CD4-positive, alpha-beta T cell (primary cell): ENCODE measurements at places on chromosomes 1 and 21. TPM values are rescaled to one million over a fixed set of nuclear protein-coding genes. Genes with fewer than 3 reads are reported as not detected.

DNA sequence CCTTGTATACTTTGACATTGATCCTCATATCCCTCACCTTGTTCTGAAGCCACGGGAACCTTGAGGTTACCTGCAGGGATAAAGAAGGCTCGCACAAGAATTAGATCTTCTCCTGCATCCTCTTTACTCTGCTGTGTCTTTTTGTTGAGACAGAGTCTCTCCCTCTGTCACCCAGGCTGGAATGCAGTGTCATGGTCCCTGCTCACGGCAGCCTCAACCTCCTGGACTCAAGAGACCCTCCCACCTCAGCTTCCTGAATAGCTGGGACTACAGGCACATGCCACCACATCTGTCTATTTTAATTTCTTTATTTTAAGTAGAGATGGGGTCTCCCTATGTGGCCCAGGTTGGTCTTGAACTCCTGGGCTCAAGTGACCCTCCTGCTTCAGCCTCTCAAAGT lies 134.7 kb downstream of the PTPRC start:
- DNase-seq = no peak
- no peak overlapping the region for H3K27ac ChIP-seq
- H3K4me3 ChIP-seq = no peak overlapping the region
- peaks cover 3% of the 10 kb centered on the region for H3K4me1 ChIP-seq
- H3K27me3 ChIP-seq = no peaks in the 10 kb centered on the region
- H3K36me3 ChIP-seq = no peaks in the 10 kb centered on the region

The S100A3 gene
- total RNA-seq = not detected

The MSH4 gene
- total RNA-seq = 0.25 TPM

DNA sequence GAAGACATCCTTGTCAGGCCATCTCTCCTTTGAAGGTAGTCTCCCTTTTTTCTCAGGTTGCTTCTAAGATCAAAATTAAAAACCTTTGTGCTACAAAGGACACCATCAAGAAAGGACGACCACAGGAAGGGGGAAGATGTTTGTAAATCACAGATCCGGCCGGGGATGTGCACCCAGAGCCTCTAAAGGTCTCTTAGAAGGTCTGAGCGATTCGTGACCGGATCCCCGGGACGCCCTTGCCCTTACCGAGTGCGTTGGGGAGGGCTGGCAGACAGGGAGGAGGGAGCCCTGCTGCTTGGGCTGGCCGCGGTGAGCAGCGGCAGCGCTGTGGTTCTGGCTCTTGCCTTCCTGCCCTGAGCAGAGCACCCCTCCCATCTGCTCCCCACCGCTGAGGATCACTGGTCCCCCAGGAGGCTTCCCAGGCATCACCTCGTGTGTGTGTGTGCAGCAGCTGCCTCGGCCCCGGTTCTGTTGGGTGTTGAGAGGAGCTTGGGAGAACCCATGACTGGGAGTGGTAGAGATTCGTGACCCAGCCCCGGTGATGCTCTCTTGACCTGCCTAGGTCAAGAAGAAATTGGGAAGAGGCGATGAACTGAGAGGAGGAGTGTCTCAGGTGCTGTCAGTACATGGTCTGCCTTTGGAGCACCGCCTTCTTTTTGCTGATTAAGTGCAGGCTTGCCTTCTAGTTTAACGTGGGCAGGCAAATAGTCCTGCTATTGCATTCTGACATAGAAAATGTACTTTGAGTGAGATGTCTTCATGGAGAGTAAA lies 34.5 kb downstream of the AGPAT3 start:
- H3K36me3 ChIP-seq = peaks cover 18% of the 10 kb centered on the region
- DNase-seq = no peak
- no peak overlapping the region for H3K4me3 ChIP-seq
- H3K4me1 ChIP-seq = peaks cover 10% of the 10 kb centered on the region

DNA sequence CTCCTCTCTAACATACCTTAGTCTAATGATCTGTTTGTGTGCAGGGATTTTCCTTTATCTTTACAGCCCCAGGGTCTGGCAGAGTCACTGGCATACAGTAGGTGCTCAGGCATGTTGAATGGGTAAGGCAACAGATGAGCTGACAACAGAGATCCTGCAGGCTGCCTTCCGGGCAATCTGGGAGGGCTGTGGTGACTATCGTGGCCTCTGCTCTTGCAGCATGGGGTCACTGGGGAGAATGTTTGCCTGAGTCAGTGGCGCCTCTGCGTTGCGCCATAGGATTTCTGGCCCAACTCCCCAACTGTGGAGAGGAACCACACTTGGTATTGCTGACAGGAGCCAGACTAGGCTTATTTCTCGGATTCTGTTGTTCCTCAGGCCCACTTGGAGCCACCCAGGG lies 93.8 kb downstream of the LAMC2 start:
- no peak overlapping the region for H3K27ac ChIP-seq
- peaks cover 5% of the 10 kb centered on the region for H3K4me1 ChIP-seq
- H3K4me3 ChIP-seq = no peak overlapping the region
- no peak for DNase-seq

- no peak overlapping the region for H3K27ac ChIP-seq
- H3K27me3 ChIP-seq = no peaks in the 10 kb centered on the region
- no peak overlapping the region for H3K4me3 ChIP-seq
Measured at GRCh38 chr1:175095978-175096607, 28.5 kb downstream of the TNN start.

DNA sequence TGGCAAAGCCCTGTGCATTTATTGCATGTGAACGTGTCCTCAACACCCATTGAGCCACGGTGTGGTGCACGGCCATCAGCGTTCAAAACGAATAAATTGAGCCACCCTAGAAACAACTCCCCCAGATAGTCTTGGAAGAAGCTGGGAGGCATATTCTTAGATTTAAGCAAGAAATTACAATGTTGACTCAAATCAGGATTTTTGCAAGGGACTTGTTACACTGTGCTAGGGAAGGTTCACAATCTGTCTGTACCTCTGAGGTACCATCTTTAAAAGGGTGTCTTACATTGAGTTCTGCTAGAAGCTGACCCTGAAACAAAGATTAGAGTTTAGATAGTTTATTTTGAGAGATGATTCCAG lies 16.2 kb downstream of the CD247 start:
- peaks cover 97% of the 10 kb centered on the region for H3K4me1 ChIP-seq
- H3K36me3 ChIP-seq = peaks cover 78% of the 10 kb centered on the region

The ZNF695 gene
- not detected for total RNA-seq

The ZNF593OS gene
- total RNA-seq = not detected

- no peak for DNase-seq
- H3K4me1 ChIP-seq = no peaks in the 10 kb centered on the region
- no peaks in the 10 kb centered on the region for H3K27me3 ChIP-seq
- H3K36me3 ChIP-seq = no peaks in the 10 kb centered on the region
Measured at GRCh38 chr1:219099307-219099706, 74.4 kb upstream of the LYPLAL1 start.

DNA sequence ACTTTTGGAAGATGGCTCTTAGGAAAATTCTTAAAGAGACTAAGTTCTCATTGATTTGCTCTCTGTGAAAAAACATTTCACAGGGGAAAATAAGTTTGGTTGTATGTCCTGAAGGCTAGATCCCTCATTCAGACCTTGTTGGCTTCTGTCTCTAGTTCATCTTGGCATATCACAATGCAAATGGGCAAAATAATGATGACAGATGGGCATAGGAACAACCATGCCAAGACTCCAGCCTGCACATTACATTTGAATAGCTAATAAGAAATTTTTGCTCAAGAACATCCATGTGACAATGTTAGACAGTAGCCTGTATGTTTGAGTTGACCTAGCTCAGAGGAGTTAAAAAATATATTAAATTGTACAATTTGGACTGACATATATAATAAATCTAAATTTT lies 292.9 kb downstream of the PLA2G4A start:
- H3K4me1 ChIP-seq = no peaks in the 10 kb centered on the region
- no peaks in the 10 kb centered on the region for H3K36me3 ChIP-seq
- no peaks in the 10 kb centered on the region for H3K27me3 ChIP-seq
- H3K4me3 ChIP-seq = no peak overlapping the region
- no peak overlapping the region for H3K27ac ChIP-seq

GRCh38 chr1:76330991-76331603 lies 256.6 kb downstream of the ST6GALNAC3 start:
- H3K4me1 ChIP-seq = no peaks in the 10 kb centered on the region
- no peak overlapping the region for H3K4me3 ChIP-seq
- no peak overlapping the region for H3K27ac ChIP-seq
- no peaks in the 10 kb centered on the region for H3K36me3 ChIP-seq
- H3K27me3 ChIP-seq = no peaks in the 10 kb centered on the region
- no peak for DNase-seq

DNA sequence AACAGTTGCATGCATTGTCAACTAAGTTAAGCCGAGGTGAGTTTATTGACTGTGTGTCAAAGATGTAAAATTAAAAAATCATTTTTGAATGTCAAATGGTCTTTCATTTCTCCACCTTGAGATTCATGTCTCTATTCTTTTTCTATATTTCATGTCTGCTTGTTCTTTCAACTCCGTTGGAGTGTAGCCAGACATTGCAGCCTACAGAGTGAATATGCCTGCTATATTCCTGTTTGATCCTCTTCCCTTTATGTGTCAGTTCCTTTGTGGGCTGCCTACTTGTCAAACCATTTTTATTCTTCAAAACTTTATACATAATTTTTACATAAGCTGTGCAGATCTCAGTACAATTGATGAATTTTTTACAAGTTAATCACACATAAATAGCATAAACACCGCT lies 1325.8 kb upstream of the PRMT6 start:
- no peaks in the 10 kb centered on the region for H3K4me1 ChIP-seq
- no peaks in the 10 kb centered on the region for H3K27me3 ChIP-seq
- no peak overlapping the region for H3K27ac ChIP-seq
- no peaks in the 10 kb centered on the region for H3K36me3 ChIP-seq
- H3K4me3 ChIP-seq = no peak overlapping the region

The AIM2 gene
- total RNA-seq = 0.74 TPM

- H3K27me3 ChIP-seq = no peaks in the 10 kb centered on the region
- H3K27ac ChIP-seq = no peak overlapping the region
- H3K4me1 ChIP-seq = no peaks in the 10 kb centered on the region
Measured at GRCh38 chr1:15492596-15492995, 16.7 kb downstream of the CELA2B start.

DNA sequence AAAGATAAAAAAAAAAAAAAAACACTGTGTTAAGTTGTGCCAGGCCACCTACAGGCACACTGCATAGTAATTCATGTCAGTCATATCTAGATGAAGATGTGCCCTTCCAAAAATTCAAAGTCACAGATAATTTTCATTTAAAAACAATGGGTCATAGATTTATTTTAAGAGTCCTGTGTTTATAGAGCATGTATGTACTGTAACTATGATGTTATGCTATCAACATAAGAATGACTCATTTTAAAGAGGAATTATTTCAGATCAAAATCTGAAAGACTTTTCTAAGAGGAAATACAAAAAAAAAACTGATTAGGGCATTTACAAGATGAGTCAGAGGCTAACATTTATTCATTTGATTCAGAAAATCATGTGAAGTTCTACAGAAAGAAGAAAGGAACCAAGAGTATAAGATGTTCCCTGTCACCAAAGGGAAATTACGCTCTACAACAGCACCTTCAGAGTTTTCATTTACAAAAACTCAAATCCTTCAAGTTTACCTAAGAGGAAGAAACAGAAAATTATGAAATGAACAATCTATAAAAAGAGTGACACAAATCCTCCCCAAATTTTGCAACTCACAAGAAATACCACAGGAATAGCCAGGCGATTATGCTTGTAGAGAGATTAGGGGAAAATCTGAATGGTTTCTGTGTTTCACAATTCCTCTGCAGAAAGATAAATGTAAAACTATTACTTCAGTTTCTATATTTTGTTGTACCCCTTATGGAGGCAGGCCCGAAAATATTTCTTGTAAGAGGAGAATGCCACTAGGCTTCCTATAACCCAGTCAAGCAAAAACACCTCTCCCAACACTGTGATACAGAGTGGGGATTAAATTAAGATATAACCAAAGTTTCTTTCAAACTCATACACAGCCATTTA lies 13.8 kb downstream of the TP53BP2 start:
- H3K4me3 ChIP-seq = no peak overlapping the region
- H3K27me3 ChIP-seq = no peaks in the 10 kb centered on the region
- no peaks in the 10 kb centered on the region for H3K36me3 ChIP-seq

DNA sequence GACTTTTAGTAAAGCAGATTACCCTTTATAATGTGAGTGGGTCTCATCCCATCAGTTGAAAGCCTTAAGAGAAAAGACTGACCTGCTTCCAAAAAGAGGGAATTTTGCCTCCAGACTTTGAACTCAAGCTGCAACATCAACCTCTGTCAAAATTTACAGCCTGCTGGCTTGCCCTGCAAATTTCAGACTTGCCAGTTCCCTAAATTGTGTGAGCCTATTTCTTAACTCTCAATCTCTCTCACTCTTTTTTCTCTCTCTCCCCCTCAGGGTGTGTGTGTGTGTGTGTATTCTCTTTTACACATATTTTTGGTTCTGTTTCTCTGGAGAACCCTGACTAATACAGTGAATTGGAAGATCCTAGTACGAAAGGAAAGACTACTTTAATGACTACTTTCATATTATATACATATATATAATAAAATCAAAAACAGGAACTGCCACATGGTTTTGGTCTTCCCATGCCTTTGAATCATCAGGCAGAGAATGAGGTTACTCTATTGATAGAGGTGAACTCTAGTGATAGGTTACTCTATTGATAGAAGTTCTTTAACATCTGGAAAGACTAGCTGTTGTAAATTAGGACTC lies 6.4 kb downstream of the OR2C3 start:
- no peaks in the 10 kb centered on the region for H3K36me3 ChIP-seq
- no peak overlapping the region for H3K4me3 ChIP-seq
- no peaks in the 10 kb centered on the region for H3K4me1 ChIP-seq
- no peaks in the 10 kb centered on the region for H3K27me3 ChIP-seq

The EEIG2 gene
- total RNA-seq = 12.2 TPM

The SYT6 gene
- total RNA-seq = not detected

DNA sequence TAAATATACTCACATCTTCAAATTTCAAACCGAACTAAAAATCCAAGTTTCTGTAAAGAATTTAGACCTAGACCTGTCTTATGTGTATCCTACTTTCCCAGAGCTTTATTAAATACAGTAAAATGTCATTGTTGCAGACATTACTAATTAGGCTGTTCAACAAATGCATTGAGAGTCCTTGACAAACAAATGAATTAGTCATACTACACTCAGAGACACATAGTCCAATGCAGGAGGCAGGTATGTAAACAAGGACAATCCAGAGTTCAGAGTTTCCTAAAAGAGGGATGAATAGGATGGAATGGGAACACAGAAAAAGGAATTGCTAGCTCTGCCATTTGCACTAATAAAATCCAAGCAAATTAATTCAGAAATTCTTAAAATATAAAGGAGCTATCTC lies 1.6 kb upstream of the EGLN1 start:
- H3K4me1 ChIP-seq = peaks cover 13% of the 10 kb centered on the region
- no peak overlapping the region for H3K4me3 ChIP-seq
- DNase-seq = no peak
- no peaks in the 10 kb centered on the region for H3K27me3 ChIP-seq
- no peaks in the 10 kb centered on the region for H3K36me3 ChIP-seq

GRCh38 chr1:38068220-38068979 lies 21.8 kb upstream of the POU3F1 start:
- H3K27ac ChIP-seq = no peak overlapping the region
- H3K4me3 ChIP-seq = no peak overlapping the region
- H3K4me1 ChIP-seq = no peaks in the 10 kb centered on the region
- peaks cover 17% of the 10 kb centered on the region for H3K27me3 ChIP-seq
- no peak for DNase-seq

The CREB3L4 gene
- total RNA-seq = 2.9 TPM

The PRRX1 gene
- total RNA-seq = not detected

GRCh38 chr21:27759091-27759659 lies 792.3 kb upstream of the ADAMTS5 start:
- DNase-seq = no peak
- H3K36me3 ChIP-seq = no peaks in the 10 kb centered on the region
- H3K4me1 ChIP-seq = no peaks in the 10 kb centered on the region
- no peak overlapping the region for H3K27ac ChIP-seq

The PCAT6 gene
- 0.91 TPM for total RNA-seq

- H3K4me3 ChIP-seq = no peak overlapping the region
- H3K4me1 ChIP-seq = no peaks in the 10 kb centered on the region
- H3K27me3 ChIP-seq = no peaks in the 10 kb centered on the region
- no peak for DNase-seq
- no peaks in the 10 kb centered on the region for H3K36me3 ChIP-seq
- no peak overlapping the region for H3K27ac ChIP-seq
Measured at GRCh38 chr1:76395059-76395458, 320.5 kb downstream of the ST6GALNAC3 start.
